ENCODE measurements at places on chromosomes 11 and 22.

DNA sequence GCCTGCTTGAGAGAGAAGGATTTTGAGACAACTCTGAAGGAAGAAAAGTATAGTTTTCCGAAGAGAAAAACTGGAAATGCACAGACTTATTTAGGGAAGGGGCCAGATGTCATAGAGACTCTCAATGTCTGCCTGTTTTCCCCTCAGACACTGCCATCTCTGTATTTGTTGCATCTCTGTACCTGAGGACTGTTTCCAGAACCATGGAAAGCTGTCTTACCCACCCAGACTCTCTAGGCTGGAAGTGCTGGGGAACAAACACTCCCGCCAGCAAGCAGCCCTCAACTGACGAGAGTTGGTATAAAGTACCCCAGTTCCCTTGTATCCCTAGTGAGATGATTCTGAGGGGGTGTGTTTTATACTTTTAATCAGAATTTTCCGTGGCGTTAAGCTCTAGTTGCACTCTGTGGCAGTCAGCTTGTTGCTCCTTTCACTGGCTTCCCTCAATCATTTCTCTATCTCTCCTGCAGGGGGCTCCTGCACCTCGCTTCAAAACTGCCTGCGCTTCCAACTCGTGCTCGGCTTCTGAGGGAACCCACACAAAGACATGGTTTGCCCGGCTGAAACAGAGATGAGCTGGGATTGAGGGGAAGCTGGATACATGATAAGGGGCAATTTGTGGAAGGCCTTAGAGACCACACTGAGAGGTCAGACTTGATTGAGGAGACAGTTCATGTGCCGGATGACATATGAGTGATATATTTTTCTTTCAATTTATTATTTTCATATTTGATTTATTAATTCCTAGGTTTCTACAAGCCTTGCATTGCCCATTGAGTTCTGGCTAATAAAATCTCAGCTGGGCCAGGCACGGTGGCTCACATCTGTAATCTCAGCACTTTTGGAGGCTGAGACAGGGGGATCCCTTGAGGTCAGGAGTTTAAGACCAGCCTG, 36.9 kb upstream of the CLPB start:
- peak; percentile 45 for DNase-seq

DNA sequence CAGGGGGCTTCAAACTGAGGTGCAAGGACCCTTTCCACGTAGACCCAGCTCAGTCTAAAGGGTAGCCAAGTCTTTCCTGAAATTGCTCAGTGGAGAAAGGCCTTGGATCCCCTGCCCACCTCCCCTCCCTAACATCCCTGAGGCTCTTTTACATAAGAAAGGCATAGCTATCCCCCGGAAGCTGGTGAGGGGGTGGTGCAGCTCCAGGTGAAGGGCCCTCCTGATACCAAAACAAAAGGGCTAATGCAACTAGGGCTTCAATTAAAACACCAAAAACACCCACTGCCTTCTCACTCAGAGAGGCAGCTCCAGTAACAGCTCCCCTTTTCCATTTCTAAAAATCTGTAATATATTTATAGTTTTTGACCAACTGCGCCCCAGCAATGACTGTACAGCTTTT, 5.8 kb downstream of the SHANK2 start:
- DNase-seq: no peak

- no peak for DNase-seq
These were observed 49.7 kb upstream of the CECR2 start for GRCh38 chr22:17319546-17319945.

DNA sequence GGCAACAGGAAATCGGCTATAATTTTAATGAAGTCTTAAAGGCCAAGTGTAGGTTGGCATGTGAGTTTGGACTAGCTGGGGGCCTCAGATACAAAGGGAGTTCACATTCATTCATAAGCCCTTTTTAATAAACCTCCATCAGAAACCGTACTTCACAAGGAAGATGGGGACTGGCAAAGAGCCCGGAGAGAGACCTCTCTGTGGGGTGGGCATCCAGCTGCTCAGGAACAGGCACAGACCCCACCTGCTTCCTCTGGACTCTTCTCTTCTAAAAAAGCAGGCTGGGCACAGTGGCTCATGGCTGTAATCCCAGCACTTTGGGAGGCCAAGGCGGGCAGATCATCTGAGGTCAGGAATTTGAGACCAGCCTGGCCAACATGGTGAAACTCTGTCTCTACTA, 3.9 kb upstream of the ARFGAP3 start:
- DNase-seq: no peak

DNA sequence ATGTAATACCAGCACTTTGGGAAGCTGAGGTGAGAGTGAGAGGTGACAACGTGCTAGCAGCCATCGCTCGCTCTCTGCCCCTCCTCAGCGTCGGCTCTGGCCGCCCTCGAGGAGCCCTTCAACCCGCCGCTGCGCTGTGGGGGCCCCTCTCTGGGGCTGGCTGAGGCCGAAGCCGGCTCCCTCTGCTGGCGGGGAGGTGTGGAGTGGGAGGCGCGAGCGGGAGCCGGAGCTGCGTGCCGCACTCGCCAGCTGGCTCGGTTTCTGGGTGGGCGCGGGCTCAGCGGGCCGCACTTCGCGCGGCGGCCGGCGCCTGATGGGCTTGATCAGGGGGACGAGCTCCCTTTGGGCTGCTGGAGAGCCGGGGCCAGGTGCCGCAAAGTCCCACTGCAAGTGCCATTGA, 98.9 kb upstream of the UBASH3B start:
- no peak for DNase-seq

GRCh38 chr11:76803811-76804600, 20.9 kb downstream of the TSKU start:
- no peak for DNase-seq

DNA sequence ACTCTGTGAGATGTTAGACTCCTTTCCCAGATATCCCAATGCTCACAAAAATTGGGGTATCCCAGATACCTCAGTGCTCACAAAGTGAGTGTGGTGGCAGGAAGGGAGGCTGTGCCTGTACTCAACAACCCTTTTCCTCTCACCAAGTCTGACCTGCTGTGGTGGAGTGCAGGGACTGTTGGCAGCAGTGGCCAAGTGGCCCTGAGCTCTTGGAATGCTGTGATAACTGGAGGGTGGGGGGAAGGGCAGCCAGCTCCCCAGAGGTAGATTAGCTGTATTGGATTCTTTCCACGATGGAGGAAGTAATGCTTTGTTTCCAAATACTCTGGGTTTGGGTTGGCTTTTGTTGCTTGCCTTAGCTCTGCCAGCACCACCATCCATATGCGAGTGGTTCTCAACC, 46.0 kb upstream of the OR9Q1 start:
- no peak for DNase-seq

GRCh38 chr11:76745561-76746207, 37.5 kb upstream of the TSKU start:
- DNase-seq: no peak

DNA sequence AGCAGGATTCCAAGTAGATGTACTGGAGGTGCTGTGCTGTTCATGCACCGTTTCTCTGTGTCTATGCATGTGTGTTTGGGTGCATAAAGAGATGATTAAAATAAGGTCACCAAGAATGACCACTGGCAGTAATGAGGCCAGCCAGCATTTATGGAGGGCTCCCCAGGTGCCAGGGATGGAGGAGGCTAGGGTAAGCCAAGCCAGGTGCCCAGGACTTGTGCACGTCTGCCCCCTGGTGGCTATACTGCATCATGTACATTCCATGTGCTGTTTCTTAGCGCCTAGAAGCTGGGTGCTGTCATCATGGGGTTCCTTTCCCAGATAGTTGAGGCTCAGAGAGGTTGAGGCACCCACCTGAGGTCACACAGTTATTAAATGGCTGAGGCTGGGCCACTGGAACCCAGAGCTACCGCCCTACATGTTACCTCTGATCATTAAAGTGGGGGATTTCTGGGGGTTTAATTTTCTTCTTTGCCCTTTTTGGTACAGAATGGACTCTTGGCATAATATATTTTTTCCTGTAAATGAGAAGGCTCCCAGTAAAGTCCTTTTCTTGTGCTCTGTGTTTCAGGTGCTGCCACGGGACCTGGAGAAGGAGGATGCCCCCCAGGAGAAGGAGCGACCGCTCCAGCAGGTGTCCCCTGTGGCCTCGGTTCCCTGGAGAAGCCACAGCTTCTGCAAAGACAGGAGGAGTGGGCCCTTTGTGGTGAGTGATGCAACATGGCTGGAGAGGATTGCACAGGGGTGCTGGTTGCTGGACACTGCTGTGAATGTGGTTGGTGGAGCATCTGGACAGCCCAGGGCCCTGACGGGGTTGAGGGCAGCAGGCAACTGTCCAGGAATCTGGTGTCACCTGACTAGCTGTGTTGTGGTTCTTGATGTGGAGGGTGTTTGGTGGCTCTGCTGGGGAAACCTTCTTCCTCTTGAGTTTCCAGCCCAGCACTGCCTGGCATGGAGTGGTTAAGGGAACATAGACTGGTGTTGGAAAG, 96.4 kb downstream of the KIAA1671 start:
- DNase-seq: peak; percentile 66

GRCh38 chr11:22711071-22711770, 44.8 kb downstream of the GAS2 start:
- DNase-seq: no peak

DNA sequence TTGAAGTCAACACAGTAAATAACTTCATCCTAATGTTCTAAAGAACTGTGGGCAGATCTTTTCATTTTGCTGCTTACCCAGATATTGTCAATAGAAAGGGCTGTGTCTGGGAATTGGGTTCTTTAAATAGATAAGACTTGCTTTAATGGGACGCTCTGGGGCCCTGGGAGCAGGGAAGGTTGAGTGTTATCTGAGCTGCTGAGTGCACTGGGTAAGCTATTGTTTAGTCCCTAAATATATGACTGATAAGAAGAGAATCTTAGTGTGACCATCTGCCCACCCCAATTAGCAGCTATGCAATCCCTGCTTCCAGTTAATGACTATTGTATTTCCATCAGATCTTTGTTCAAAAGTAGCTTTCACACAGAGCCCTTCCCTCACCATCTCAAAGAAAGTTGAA, 44.4 kb downstream of the ARHGAP42 start:
- no peak for DNase-seq

DNA sequence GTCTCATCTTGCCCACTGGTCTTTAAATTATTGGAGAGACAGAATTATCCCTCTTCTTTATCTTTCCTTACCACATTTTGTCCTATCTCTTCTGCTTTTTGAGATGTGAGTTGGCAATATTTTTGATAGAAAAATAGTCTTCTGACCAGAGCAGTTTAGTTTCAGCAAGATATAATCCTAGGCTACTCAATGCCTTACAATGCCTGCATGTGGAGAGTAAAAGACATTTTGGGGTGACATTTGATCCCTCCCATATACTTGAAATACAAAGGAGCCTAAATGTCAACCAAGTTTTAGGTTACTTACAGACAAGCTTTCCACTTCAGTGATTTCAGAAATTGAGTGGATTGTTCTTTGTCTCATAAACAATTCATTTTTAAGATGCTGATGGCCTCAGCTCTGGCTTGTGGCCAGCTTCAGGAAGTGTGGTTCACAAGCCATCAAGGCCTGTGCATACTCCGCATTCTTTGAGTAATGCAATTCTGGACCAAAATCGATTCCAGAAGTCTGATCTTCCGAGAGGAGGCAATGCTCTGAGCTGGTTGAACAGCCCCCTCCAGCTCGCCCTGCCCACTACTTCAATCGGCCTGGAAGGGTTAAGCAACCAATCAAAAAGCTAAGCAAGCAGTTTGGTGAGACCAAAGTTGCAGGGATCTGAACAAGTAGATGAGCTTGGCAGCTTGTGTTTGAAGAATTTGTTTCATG, 274.4 kb downstream of the BLID start:
- no peak for DNase-seq

DNA sequence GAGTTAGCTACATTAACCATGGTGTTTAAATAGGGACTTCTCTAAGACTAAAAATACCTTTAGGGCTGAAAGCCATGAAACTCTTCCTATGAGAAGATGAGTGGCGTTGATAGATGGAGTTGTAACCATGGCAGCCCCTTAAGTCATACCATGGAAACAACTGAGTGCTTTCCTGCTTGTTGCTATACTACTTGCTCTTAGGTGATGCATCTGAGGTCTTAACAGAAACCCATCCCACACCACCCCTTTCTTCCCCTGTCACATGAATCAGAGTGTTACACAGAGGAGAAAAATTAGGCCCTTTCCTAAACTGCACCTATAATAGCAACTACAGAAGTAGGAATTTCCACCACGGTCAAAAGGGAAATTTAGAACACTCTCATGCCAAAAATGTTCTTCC, 64.3 kb upstream of the ZC3H12C start:
- DNase-seq: no peak

DNA sequence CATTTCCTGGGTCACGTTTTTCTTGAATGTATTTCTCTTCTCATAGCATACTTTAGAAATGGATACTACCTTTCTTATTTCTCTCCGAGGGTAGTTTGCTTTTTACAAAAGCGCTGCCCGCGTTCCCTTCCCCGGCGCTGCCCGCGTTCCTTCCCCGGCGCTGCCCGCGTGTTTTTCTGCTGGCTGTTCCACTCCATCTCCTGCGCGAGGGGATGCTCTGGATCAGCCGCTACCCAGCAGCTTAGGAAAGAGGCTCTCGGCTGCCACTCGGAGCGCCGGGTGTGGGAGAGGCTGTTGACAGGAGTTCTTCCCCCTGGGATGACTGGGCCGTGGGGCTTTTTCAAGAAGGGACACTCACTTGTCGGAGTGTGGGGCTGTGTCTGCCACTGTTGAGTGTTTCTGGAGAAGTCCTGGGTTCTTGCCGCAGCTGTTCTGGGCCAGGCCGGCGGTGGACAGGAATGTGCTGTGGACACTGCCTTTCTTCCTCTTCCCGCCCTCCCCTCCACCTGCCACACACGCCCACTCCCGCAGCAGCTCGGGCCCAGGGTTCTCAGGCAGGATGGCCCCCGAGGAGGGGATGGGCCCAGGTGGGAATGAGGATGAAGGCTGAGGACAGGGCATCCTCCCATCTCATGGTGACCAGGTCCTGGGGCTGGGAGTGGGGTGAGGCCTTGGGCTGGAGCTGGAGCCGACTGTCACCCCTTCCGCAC, 30.6 kb downstream of the GLB1L2 start:
- DNase-seq: no peak

DNA sequence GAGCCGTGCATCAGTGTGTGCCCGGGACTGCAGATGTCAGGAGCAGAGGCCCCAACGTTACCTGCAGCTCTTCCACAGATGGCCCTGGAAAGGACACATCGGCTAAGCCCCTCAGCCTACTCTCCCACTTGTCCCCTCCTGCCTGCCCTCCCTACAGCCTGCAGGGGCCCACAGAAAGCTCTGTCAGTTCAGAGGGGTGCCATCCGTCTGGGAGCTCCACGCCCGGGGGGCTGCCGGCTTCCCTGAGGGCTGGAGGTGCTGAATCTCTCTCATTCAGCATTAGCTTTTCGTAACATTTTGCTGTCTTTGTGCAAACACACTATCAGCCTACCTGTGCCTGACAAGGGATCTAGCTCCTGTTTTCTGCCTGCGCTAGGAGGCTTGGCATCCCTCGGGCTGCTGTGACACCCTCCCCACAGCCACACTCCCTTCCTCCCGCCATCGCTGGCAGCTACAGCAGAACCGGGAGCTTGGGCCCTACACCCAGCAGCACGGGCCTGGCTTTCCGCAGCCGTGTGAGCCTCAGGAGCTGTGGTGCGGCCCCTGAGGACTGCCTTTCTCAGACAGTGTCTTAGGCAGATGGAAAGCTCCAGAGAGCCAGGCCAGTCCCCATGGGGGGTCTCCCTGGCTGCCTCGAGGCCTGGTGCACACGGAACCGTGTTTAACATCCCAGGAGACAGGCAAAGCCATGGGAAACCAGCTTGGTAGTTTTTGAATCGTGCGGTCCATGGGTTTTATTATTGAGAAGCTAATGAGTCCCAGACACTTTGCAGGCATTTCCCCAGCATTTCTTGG, 198.3 kb upstream of the B3GAT1 start:
- no peak for DNase-seq

- DNase-seq: no peak
These were observed 53.4 kb upstream of the HTATIP2 start for GRCh38 chr11:20310137-20310536.

GRCh38 chr11:68773521-68774193, 22.3 kb upstream of the TESMIN start:
- no peak for DNase-seq
